ENCODE measurements at places on chromosomes 13 and 19. TPM values are rescaled to one million over a fixed set of nuclear protein-coding genes. Genes with fewer than 3 reads are reported as not detected.

ZNF234 gene
- total RNA-seq = 15.5 TPM

CLDN10 gene
- 0.28 TPM for total RNA-seq

ERF gene
- 18.6 TPM for total RNA-seq

CYP2B6 gene
- total RNA-seq = not detected

DLEU7 gene
- total RNA-seq = under 0.01 TPM

ZSCAN5B gene
- not detected for total RNA-seq

ALKBH6 gene
- total RNA-seq = 20.5 TPM

SELENOW gene
- total RNA-seq = 246 TPM

S1PR5 gene
- total RNA-seq = 4.6 TPM

PTOV1 gene
- total RNA-seq = 42.6 TPM

B3GNT3 gene
- not detected for total RNA-seq

HRC gene
- total RNA-seq = under 0.01 TPM

All from regular cardiac myocyte (primary cell).